ENCODE measurements at places on chromosomes 6 and 20.

DNA sequence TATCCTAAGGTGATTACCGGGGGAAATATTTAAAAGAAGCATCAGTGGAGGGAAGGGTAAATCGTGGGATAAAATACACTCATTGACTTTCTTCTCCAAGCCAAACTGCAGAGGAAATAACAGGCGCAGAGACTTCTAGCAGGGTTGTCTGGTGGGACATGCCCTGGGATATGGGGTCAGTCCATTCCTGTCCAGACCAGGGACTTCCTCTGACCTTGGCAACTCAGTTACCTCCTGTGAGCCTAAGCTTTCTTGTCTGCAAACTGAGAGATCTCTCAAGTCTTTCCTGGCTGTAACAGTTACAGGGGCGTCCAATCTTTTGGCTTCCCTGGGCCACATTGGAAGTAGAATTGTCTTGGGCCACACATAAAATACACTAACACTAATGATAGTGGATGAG, 21.7 kb upstream of the PHACTR2 start:
- DNase-seq = no peak

DNA sequence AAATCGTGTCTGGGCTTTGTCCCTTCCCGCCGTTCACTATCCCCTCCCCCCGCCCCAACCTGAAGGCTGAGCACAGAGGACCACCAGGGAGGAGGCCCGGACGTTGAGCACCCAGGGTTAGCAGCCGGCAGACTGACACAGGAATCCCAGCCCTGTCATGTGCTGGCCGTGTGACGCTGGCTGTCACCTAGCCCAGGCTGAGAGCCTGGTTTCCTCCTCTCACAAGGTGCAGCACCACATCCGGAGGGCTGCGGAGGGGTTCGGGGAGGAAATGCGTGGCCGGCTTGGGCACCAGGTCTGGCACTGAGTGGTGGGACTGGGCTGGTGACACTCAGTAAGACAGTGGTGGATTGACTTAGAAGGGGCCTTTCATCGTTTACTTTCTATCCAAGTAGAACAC, 4.6 kb upstream of the LSM14B start:
- no peak for DNase-seq

DNA sequence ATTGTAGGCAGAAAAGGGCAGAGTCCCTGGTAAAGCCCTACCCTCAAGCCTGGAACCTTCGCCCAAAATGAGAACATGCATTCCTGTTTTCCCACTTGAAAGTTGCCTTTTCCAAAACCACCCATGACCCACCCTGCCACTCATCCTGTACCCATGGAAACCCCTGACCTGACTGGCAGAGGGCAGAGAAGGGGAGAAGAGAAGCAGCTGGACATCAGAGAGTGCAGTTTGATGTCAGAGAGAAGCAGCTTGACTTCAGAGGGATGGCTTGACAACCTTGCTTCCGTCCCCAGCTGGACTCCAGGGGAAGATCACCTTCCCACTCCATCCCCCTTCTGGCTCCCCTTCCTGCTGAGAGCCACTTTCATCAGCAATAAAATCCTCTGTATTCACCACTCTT, 123.6 kb upstream of the SHLD1 start:
- no peak for DNase-seq

DNA sequence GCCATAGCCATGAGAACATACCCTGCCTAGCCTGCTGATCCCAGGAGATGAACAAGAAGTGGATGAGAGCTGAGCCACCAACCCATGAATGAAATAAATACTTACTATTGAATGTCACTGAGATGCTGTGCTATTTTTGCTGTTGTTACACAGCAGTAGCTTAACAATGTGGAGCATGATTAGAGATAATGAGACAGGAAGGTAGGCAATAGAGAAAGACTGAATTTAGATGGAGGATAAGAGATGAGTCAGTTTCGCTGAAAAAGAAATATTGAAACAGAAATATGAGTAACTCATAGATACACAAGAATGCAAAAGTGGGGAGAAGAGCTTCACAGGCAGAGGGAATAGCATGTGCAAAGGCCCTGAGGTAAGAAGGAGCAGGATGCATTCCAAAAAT, 94.9 kb upstream of the TOP1 start:
- no peak for DNase-seq

- no peak for DNase-seq
Measured at GRCh38 chr20:15700147-15700765, 873.0 kb downstream of the KIF16B start.

DNA sequence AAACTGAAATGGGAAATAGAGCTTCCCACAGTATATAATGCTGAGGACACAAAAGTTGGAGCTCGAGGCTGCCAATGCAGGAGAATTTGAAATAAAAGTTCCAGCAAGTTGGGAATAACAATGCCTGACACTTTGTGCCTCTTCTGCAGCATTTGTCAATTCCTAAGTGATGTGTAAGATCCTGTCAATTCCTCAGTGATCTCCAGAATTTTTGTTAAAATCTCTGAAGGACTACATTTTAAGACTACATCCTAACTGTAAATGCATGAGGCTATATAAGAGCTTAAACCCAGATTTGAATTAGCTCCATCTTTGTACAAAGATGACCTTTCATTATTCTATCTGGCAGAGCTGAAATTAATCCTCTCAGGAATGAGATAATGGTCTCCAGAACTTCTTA, 208.2 kb downstream of the COL12A1 start:
- DNase-seq = no peak

All from NCI-H82 (cell line).